ENCODE measurements at places on chromosomes 3 and 15. TPM values are rescaled to one million over a fixed set of nuclear protein-coding genes. Genes with fewer than 3 reads are reported as not detected.
A peak's percentile ranks its signal among the peaks of the same experiment; 100 is the strongest.

- DNase-seq, result no peak
Measured at GRCh38 chr3:171412473-171412872, 47.7 kb downstream of the TNIK start.

Gene P2RY14
- 2.4 TPM for total RNA-seq

GRCh38 chr15:28190391-28191174 lies 91.5 kb upstream of the OCA2 start:
- no peak for DNase-seq

DNA sequence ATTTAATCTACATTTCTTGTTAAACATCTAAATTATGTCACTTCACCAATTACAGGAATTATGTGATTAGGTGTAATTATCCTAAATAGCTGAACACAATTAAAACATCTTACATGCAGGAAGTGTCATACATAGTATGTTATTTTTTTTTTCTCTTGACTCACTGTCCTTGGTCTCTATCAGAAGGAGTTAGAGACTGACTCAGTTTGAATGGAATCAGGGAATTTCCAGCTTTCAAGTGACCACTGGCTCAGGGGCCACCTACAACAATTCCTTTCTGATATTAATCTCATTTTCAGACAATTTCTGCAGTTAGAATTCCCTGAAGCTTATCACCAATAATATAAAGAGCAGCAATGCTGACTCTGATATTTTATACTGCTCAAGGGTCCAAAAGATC lies 400.7 kb downstream of the ROBO1 start:
- DNase-seq, result no peak

DNA sequence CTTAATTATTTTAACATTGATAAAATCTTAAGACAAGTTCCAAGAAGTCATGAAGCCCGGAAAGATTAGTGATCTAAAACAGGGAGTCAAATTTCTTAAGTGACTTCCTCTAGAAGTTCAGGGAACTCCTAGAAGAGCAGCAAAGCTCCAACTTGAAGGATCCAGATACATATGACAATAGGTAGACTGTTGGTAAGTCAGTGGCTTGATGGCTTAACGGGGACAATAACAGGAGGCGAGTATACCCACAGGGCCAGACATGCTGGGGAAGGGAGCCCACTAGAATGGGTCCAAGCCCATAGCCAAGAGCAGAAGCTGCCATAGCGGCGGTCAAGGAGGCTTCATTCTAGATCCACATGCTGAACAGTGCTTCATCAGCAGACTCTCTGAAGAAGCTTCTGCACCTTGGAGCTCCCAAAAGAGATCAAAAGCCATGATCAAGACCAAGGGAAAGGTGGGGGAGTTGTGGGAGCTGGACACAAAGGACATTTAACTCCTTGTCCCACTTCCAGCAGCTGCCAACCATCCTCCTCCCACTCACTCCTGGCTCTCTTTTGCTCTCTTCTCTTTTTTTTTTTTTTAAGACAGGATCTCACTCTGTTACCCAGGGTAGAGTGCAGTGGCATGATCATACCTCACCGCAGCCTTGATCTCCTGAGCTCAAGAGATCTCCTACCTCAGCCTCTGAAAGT lies 10.2 kb upstream of the CA12 start:
- peak; percentile 20 for DNase-seq

All from kidney (tissue), 22 donors.